ENCODE measurements at places on chromosomes 5 and 9.

DNA sequence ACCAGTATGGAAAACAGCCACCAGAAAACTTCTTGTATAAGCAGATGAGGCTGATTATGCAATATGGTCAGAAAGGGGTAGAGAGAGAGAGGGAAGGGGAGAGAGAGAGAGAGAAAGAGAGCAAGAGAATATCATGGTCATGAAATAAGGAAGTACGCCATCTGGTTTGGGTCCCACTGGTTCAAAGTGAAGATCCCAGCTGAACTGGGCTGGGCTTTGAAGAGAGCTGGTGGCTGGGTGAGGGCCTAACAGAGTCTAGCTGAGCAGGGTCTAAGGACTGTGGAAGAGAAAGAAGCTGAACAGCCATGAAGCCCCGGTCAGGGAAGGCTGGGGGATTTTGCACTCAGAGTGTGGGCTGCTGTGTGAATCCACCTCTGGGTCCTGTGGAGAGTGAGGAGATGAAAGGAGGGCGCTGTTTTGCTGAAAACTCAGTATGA is 14.6 kb downstream of the TRIM14 start:
- no peak for DNase-seq

DNA sequence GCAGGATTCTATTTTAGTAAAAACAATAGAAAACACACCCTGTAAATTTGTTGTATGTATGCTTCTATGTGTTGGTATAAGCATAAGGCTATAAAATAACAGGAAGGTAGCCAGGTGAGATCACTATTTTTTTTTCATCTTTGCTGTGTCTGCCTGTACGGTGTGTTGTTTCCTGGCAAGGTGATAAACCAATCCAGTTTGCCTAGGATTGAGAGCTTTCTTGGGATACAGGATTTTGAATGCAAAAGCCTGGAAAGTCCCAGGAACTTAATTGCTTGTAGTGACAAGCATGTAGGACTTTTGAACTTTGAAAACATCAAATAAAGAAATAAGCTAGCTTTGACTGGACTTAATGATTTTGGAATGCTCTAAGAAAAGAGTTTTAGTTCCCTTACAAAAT is 83.3 kb upstream of the RORB start:
- no peak for DNase-seq

DNA sequence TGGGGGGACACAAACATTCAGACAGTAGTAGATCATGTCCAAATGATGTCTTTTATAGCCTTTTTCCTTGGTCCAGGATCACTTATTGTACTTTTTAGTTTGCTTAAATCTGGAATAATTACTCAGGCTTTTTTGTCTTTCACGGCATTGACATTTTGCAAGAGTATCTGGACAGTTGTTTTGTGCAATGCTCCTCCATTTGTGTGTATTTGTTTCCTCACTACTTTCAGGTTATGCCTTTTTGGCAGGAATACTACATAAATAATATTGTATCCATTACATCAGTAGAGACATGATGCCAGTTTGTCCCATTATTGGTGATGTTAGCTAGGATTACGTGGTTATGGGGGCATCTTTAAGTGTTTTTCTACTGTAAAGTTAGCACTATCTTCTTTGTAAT is 238.3 kb downstream of the MAN2A1 start:
- DNase-seq: no peak

GRCh38 chr5:168674893-168675482 is 95.8 kb upstream of the PANK3 start:
- no peak for DNase-seq

DNA sequence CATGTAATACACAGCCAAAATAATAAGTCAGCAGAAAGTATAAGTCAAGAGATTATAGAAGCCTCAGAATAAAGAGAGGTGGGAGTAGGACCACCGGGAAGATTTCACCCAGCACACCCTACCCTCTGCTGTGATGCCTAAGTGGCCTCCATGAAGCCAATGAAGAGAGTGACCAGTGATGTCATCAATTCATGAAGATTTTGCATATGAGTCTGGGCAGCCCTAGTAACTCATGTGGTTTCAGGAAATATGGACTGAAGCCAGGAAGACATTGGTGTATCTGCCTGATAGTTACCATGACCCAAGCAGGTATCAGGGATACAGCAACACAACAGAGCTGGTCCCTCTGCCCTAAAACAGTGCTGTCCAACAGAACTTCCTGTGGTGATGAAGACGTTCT is 135.3 kb downstream of the ADAMTS12 start:
- no peak for DNase-seq

- DNase-seq: no peak
Observed at GRCh38 chr9:33794560-33794959, 801 bp upstream of the PRSS3 start.

GRCh38 chr9:134855900-134856377 is 24.7 kb upstream of the FCN2 start:
- DNase-seq: no peak

DNA sequence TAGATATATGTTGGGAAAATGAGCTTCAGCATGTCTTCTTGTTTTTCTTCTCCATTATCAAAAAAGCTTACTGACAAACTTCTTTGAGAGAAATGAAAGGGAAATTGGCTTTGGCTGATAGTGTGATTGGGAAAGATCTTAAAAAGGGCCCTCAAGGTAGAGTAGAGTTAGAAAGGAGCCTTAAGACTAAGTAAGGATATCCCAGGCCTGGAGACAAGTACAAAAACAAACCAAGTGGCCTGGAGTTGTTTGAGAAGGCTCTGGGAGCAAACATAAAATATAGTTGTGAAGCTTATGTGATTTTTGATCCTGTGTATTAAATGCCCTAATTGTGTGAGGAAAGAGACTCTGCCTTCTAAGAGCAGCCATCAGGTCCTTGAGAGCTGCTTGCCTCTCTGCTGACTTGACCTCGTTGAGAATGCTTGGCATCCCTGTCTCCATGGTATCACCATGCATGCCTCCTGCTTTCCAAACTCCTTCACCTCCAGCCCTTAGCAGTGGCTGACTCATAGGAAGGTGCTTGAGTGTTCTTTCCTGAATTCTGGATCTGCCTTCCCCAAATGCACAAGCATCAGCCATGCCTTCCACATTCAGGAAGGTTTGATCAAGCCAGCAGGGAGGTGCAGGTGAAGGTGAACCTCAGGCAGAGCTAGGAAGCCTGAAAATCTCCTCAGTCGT is 78.9 kb downstream of the SMARCA2 start:
- peak; percentile 54 for DNase-seq

DNA sequence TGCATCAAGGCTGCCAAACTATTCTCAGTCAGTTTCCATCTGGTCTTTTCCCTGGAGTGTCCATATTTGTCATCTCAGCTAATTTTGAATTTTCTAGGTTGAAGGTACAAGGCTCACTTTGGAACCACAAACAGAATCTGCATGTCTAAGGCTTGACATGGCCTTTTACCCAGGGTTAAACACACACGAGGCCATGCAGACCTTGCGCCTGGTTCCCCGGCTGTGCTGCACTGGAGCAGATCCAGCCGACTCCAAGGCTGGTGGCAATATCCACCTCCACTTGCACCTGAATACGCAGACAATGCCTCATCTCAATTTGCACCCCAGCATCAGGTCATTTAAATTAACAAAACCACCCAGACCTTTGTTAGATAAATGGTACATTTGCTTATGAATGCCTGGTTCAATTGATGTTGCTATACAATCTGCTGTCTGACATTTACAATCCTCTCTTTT is 276.2 kb downstream of the HSPA4 start:
- DNase-seq: no peak

DNA sequence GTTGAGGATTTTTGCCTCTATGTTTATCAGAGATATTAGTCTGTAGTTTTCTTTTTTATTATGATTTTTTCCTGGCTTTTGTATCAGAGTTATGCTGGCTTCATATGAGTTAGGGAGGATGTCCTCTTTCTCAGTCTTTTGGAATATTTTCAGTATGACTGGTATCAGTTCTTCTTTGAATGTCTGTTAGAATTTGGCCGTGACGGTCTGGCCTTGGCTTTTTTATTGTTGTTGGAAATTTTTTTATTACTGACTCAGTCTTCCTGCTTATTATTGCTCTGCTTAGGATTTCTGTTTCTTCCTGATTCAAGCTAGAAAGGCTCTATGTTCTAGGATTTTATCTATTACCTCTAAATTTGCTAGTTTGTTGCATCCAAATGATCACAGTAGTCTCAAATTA is 421.9 kb downstream of the CDH10 start:
- DNase-seq: no peak

DNA sequence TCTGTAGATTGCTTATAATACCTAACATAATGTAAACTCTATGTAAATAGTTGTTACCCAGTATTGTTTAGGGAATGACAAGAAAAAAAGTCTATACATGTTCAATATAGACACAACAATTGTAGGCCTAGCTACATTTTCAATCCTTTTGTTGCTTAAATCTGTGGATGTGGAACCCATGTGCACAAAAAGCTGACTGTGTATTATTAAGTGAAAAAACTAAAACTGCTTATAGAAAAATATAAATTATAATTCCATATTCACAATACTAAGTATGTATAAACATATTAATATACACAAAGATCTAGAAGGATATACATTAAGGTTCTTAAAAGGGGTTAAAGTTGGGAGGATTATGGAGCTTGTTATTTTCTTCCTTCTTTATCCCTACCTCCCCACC is 188.7 kb downstream of the PIK3R1 start:
- DNase-seq: no peak

DNA sequence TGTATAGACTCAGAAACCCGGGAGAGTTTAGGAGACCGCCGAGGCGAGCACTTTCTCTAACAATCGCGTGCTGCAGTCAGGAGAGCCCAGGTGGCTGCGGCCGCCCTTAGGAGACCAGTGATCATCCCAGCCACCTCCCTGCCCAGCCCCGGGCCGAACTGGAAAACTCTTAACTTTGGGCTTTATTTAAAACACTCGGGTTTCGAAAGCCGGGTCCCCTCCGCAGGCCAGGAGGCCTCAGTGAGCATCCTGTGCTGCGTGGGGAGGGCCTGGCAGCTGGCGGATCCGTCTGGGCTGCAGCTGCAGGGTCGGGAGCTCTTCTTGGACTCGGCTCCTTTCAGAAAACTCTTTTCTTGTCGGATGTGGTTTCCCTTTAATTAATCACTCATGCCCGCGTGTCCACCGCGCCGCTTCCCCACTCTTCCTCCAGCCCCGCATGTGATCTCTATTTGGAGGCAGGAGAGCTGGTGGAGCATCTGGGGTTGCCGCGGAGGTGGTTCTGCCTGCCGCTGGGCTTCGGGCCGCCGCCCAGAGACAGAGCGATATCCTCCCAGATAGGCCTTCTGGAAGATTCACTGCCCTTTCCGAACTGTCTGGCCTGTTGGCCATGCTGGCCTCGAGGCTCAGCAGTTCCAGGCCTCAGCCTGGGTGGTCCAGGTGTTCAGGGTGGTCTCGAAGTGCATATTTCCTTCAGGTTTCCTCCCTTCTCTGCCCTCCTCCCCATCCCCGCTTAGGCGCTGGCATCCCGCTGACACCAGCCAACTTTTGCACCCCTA is 59.5 kb downstream of the TMEM174 start:
- no peak for DNase-seq

DNA sequence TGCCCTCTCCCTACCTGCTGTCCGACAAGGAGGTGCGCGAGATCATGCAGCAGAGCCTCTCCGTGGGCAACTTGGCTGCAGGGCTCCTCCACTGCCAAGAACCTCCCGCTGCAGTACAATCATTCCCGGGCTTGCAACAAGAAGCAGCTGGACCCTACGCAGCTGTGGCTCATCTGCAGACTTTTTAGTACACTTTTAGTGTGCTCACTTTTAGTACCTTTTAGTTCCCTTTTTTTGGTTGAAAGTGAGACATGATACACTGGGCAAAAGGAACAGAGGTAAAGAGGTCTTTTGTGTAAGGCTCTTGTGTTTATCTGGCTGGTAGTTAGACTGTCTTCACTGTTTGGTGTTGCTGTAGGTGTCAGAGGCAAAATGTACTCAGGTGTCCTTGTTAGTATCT is 58.1 kb upstream of the SPTLC1 start:
- DNase-seq: no peak

- peak; percentile 86 for DNase-seq
Observed at GRCh38 chr9:21016701-21017491, 14.5 kb downstream of the HACD4 start.

- no peak for DNase-seq
Observed at GRCh38 chr5:146699664-146700418, 178.7 kb downstream of the PPP2R2B start.

GRCh38 chr9:32839013-32839885 is 55.9 kb downstream of the TMEM215 start:
- no peak for DNase-seq

- DNase-seq: no peak
Observed at GRCh38 chr5:136052692-136053335, 24.0 kb downstream of the TGFBI start.

DNA sequence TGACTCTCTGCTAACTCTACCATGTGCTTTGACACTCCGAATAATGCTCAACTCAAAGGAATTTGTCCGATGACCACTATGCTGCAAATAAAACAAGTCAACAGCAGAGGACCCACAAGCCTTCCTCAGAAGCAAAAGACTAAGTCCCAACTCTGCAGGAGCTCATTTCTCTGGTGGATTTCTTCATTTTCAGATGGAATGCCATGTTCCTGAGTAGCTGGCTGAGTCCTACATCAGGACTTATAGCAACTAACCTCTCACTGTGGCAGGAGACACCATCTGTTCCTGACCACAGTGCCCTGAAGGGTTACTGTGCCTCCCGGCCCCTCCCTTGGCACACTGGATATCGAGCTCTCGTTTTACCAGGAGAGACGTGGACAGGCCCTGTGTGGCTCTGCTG is 20.8 kb downstream of the LHFPL2 start:
- DNase-seq: no peak

GRCh38 chr9:12604164-12604821 is 88.9 kb upstream of the TYRP1 start:
- DNase-seq: peak; percentile 82

Measured in retinal pigment epithelial cell (primary cell).